ENCODE measurements at places on chromosomes 2 and 18. TPM values are rescaled to one million over a fixed set of nuclear protein-coding genes. Genes with fewer than 3 reads are reported as not detected.

Gene MDH1
- total RNA-seq: 1,473 TPM

Gene CSRNP3
- total RNA-seq: 4.2 TPM

Gene ACOXL
- total RNA-seq: 0.10 TPM

Gene CYP1B1
- 16.9 TPM for total RNA-seq

Gene ASB18
- 3.8 TPM for total RNA-seq

Gene HNMT
- total RNA-seq: 11.0 TPM

Gene NPHP1
- total RNA-seq: 4.1 TPM

All from left ventricle myocardium superior (tissue), 1 donor.